Stimulated activated CD4-positive, alpha-beta T cell treated with anti-CD3 and anti-CD28 coated beads, Interleukin-2, amount 100 ng/mL, for 24 hours (primary cell): ENCODE measurements at places on chromosomes 5 and 9.

- DNase-seq: no peak
Measured at GRCh38 chr5:169970339-169970738, 10.0 kb downstream of the INSYN2B start.

GRCh38 chr9:76910861-76911260 is 4.9 kb upstream of the PRUNE2 start:
- DNase-seq: no peak

DNA sequence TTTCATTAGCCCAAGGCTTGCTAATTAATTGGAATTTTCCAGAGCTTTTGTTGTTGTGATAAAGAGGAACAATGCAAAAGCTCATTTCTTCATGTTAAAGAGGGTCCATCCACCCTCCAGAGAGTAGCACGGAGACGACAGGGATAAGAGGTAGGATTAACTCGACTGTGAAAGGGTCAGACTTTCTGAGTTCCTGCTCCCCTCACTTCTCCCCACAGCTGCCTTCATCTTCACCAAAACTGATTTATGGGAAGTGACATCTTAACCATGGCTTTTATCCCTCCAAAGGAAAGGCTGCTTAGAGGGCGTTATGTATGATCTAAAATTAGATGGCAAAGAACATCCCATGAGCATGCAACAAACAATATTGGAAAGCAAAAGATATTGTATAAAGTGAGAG is 135.5 kb downstream of the GLIS3 start:
- DNase-seq: no peak

GRCh38 chr5:72844218-72844603 is 27.8 kb downstream of the TNPO1 start:
- no peak for DNase-seq

DNA sequence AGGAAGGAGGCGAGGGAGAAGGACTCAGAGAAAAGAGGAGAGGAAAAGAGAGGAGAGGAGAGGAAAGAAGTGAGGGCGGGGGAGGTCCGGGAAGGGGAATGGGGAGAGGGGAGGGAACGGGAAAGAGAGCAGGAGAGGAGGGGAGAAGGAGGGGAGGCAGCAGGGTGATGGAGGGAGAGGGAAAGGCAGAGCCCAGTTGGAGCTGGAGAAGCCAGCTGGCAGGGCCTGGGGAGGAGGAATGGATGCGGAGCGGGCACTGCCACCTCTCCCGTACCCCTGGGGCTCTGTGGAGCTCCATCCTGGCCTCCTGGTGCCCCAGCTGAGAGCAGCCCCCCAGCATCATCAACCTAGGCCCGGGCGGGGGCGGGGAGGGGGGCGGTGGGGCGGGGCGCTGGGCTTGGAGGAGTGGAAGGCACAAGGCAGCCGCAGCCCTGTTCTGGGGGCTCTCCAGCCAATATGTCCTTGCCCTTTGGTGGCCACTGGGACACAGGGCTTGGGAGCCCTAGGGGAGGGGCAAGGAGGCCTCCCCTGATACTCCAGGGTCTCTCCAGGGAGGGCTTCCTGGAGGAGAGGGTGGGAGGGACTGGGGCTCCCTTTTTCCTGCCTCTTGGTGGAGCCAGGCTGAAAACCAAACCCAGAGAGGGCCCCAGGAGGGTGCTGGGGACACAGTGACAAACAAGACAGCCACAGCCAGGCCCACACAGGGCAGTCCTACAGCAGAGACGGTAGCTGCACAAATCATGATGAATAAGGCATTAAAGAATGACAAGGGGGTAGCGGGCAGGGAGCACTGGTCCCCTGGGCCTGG is 123.7 kb downstream of the C9orf50 start:
- no peak for DNase-seq

GRCh38 chr5:148786456-148786855 is 40.0 kb upstream of the ADRB2 start:
- DNase-seq: no peak

DNA sequence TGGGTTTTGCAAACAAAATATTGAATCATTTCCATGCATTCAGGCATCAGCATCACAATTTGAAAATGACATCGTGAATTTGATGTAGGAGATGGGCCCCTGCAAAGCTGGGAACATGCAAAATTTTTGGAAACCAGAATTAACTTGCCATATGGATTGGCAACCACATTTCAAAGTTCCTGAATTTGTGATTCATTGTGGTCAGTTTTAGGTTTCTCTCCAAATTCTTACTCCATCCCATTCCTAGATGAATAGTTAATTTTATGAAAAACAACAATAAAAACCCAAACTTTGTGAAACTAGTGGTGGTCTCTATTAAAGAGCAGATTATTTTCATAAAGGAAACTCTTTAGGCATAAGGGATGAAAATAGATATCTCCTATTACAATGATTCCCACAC is 107.8 kb upstream of the SLIT3 start:
- no peak for DNase-seq

DNA sequence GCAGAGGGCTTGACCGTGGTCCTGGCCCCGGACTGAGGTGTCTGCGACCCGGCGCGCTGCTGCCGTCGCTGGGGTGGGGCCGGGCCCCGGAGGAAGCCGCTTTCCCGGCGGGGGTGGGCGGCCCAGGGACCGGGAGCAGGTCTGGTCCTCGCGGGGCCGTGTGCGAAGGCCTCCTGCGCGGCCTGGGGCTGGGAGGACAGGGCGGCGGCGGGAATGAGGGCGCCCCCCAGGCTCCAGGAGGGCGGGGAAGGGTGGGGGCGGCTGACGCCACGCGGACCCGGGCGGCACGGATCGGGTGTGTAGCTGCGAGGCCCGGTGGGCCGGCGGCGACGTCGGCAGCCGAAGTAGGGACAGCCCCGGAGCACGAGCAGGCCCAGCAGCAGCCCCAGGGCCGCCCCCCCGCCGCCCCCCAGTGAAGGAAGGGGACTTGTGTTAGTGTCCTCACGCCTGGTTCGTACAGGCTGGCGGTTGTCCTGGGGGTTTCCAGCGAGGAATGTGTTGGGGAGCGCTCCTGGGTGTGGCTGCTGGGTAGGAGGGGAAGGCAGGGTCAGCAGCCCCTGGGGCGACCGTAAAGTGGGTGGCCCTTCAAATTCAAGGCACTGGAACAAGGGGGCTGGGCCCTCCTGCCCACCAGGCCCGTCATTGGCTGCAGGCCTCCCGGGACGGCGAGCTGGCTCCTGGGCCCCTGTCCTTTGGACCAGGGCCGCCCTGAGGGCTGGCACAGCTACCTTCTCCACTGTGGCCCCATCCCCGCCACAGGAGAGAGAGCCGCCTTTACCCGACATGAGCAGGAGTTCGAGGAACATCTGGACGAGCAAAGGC is 597 bp upstream of the TMEM250 start:
- peak; percentile 49 for DNase-seq

DNA sequence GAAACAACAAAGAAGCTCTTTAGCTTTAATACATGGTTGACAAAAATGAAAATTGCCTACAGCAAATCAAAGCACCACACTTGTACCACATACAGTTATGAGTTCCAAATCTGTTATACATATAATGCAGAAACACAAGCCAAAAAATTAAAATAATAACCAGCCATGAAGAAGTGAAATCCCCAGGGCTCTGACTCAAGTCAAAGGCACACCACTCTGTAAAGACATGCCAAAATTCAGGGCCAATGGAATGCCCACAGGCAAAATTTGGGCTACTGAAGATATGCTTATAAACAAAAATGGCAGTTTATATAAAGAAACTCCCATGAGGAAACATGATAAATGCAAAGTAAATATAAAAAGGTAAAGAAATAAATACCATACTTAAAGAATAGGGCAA is 29.0 kb downstream of the THBS4 start:
- no peak for DNase-seq

- no peak for DNase-seq
Measured at GRCh38 chr9:18466101-18466500, 7.9 kb upstream of the ADAMTSL1 start.

DNA sequence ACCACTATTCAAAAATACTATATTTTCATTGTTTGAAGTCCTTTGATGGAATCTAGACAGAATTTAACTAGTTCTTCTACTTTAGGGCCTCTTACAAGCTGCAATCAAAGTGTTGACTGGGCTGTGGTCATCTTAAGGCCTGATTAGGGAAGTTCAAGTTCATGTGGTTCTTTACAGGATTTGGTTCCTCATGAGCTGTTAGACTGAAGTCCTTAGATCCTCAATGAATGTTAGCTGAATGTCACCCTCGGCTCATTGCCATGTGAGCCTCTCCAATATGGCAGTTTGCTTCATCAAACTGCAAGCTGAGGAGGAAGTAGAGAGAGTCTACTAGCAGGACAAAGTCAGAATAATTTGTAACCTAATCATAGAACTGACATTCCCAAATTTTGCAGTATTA is 135.1 kb downstream of the CSNK1G3 start:
- DNase-seq: no peak

GRCh38 chr9:26891726-26892125 is 876 bp downstream of the CAAP1 start:
- DNase-seq: no peak

DNA sequence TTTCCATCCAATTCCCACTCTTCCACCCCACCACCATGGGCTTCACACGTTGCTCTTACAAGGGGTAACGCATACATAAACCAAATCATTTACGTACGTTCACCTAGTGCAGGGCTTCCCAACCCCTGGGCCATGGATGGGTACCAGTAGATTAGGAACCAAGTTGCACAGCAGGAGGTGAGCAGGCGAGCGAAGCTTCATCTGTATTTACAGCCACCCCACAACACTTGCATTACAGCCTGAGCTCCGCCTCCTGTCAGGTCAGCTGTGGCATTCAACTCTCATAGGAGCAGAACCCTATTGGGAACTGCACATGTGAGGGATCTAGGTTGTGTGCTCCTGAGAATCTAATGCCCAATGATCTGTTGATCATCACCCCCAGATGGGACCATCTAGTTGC is 82.3 kb downstream of the CEMIP2 start:
- no peak for DNase-seq

DNA sequence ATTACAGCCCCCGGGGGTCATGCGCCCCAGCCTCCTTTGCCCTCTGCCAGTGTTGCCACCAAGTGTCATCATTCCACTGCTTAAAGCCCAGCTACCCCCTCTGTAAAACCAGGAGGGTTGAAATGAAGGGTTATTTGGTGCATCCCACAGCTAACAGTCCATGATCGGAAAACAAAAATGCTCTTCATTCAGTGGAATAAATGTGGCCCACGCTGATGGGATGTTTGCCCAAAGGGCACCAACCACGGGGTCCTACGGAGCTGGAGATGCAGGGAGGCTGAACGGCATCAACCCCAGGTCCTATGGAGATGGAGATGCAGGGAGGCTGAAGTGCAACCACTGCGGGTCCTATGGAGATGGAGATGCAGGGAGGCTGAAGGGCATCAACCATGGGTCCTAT is 218.5 kb upstream of the IRX1 start:
- no peak for DNase-seq
